Islet precursor cell (in vitro differentiated cells): ENCODE measurements at places on chromosomes 4 and X.

DNA sequence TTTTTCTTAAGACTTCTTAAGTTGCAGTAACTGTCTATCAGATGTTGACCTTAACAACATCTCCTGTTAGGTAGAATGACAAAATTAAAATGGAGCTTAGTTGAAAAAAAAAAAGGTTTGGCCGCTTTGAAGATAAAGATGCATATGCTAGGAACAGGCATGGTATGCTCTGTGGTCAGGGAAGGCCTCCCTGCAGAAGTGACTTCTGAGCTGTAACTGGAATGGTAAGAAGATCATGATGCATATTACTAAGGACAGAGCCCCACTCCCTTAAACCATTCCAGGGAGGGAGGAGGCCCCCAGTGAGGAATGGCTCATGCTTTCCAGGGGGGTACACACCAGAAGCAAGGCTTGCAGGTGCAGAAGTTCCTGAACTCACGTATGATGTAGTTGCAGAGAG lies 43.7 kb downstream of the PDLIM5 start:
- DNase-seq, result no peak

- peak; percentile 92 for DNase-seq
Observed at GRCh38 chrX:138756234-138756633, 44.7 kb upstream of the FGF13 start.

DNA sequence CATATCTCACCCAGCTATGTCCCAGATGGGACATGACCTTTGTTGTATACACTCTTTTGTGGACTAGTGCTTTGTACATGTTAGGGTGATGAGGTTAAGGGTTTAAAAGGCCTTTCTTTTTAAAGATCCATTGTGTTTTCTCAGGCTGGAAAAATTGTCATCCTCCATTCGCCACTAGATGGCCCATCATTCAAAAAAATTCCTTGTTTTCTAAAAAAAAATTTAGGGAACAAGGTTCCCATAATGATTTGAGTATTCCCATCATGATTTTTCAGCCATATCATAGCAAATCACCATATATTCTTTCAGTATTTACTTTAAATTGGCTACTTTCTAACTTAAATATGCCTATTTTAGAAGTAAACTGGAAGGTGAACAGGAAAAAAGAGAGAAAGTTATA lies 91.9 kb upstream of the TMEM164 start:
- no peak for DNase-seq

- no peak for DNase-seq
Observed at GRCh38 chr4:130820448-130820847, 1724.5 kb downstream of the C4orf33 start.

DNA sequence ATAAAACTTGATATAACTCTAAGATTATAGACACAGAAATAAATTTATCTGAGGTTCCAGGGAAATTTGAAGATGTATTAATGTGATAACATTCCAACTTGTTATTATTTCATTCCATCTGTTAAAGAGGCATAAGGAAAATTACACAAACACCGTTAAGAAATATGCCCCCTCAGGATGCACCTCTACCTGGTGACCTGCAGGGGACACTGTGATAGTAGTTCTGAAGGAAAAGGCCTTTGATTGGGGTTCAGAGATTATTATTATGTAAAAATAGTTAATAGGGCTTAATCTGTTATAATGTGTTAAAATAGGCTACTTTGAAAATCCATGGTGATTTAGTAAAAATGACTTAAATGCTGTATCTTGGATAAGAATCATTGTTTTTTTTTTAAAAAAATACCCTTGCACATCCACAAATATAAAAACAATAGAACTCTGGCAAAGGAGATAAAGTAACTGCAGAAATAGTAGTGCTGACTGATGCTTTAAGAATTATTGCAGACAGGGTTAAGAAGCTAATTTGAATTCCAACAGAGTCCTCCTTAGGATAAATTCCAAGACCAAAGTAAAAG lies 6.1 kb upstream of the ABRAXAS1 start:
- DNase-seq, result no peak

DNA sequence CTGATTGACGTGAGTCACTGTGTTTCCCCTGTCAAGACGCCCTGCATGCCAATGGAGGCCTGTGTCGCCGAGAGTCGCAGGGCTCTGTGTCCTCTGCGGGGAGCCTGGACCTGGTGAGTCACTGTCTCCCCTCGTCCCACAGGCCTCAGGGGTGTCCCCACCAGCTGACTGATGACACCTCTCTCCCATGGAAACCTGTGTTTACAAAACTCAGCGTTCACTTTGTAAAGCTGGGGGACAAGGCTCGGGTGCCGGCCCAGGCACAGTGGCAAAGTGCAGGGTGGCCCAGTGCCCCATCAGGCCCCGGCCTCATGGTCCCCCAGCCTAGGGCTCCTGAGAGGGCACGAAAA lies 21.2 kb upstream of the HGFAC start:
- DNase-seq, result no peak

DNA sequence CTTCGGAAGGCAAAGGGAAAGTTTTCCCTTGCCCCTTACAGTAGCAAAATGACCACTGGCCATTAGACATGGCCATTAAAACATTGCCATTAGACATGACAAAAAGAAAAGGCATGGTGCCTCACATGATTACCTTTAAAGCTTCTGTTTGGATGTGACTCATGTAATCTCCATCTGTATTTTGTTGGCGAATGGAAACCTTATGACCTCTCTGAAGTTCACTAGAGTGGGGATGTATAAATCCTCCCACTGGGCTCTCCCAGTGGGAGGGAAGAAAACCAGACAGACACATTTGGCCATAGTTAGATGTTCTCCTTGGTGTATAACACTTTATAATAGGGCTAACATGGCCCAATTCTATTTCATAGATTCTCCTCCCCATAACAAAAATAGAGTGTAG lies 152.6 kb downstream of the MAGEB17 start:
- no peak for DNase-seq
